H1 (cell line): ENCODE measurements at places on chromosomes 12 and 14. TPM values are rescaled to one million over a fixed set of nuclear protein-coding genes. Genes with fewer than 3 reads are reported as not detected.

DNA sequence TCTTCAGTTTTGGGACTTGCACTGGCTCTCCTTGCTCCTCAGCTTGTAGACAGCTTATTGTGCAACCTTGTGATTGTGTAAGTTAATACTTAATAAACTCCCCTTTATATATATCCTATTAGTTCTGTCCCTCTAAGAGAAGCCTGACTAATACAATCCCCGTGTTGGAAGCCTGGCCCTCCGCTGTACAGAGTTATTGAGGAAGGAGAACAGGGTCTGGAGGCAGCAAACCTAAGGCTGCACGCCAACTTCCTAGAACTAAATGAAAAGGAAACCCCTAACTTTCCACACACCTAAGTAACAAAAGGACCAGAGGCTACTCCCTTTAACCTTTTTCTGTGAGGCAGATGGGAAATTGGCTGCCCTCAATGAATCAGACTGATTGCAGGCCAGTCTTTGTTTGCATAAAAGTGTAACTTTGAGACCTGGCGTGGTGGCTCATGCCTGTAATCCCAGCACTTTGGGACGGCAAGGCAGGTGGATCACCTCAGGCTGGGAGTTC is 42.6 kb upstream of the LIMA1 start:
- no peak for DNase-seq

DNA sequence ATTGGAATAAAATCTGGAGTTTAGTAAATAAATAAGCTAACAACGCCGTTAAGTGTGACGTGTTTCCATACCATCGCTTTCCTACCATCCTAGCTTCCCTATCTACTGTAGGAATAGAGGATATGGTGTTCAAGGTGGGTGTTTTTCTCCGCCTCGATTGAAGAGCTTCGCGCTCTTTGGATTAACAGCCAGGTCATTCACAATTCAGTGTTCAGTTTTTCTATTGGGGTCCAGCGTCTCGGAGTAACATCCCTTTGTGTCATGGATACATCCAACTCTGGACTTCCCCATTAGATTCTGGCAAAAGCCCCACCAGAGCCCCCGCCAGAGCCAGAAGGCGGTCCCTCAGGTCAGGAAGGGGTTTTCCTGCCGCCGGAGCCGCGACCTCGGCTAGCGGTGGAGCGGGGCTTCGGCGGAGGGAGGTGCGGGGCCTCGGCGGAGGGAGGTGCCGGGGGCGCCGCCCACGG is 1.2 kb upstream of the SRGAP1 start:
- DNase-seq, result no peak

The ERBB3 gene
- total RNA-seq, result 49.2 and 52.4 TPM in 2 replicates

- no peak for DNase-seq
These were observed 35.3 kb downstream of the FBRSL1 start for GRCh38 chr12:132525011-132525832.

DNA sequence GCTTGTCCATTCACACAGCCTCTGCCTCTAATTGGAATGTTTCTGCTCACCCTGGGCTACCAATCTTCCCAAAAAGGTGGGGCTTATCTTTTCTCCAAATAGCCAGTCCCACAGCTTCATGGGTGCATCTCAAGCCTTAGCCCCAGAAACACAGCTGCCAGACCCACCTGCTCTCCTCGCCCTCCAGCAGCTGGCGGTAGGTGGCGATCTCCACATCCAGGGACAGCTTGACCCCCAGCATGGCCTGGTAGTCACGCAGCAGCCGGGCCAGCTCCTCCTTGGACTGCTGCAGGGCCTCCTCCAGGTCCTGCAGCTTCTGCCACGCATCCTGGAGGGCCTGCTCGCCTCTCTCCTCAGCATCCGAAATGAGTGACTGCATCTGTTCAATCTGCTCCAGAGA is 11.1 kb downstream of the KRT77 start:
- peak; percentile 70 for DNase-seq

- DNase-seq, result no peak
These were observed 81.1 kb upstream of the GTF2A1 start for GRCh38 chr14:81301813-81302212.

The LMNTD1 gene
- not detected in 2 replicates for total RNA-seq

The SLC7A7 gene
- total RNA-seq, result 5.8 and 6.3 TPM in 2 replicates

The OR4K2 gene
- total RNA-seq, result not detected in 2 replicates

DNA sequence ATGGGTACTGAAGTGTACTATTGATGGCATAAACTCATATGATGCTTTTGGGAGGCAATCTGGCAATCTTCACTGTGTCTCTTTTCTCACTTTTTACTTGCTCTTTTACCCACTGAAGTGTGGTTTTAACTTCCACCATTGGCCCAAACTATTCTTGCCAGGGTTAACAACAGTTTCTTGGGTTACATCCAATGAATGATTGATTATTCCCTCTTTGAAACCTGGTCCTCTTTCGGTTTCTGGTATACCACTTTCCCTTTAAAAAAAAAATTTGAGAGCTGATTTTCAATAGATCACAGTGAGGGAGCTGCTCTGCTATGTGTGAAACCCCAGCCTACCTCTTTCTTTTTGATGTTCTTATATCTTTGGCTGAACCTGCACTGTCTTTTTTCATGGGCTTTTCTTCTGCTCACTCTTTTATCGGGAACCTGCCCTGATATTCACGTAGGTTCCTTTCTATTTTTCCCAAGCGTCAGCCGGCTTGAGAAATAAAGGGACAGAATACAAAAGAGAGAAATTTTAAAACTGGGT is 56.1 kb upstream of the OR4E1 start:
- no peak for DNase-seq

DNA sequence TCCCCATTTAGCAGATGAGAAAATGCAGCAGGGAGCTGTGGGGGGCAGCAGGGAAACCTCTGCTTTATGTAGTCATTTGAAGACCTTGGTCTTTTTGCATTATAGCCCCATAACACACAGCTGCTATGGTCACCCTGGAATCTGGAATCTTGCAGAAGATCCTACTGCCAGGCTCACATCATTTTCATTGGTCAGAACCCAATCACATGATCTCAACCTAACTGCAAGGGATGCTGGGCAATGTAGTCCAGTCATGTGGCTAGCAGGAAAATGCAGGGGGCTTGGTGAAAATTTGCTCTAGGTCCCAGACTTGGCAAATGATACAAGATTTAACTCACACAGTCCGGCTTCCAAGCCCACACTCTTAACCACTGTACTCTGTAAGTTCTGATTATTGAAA is 1028.7 kb downstream of the AACS start:
- peak; percentile 56 for DNase-seq

GRCh38 chr12:48979602-48980388 is 1.7 kb downstream of the WNT1 start:
- no peak for DNase-seq

DNA sequence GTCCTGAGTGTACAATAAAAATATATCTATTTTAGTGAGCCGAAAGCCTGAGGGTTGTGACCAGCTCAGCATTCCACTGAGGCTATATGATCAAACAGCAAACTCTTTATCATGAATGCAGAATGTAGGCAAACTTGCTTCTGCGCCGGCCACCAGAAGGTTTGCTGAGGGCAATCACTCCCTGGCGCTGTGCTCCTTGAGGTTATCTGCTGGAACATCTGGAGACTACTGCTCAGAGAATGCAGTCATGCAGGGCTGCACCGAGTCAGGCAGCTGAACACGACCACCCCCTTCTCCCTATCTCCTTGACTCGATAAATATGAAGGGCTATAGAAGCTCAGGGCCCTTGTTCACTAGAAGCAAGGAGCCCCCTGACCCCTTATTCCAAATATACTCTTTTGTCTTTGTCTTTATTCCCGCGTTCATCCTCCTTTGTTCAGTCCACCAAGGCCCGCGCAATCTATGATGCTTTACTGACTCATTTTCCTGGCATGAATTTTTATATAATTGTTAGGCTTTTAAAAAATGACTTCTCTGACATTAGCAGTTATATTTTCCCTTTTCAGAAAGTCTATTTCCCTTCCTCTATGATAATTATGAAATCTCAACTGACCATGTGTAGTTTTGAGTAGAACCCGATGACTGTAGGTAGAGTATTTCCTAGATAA is 1089.3 kb downstream of the SLC16A7 start:
- no peak for DNase-seq

DNA sequence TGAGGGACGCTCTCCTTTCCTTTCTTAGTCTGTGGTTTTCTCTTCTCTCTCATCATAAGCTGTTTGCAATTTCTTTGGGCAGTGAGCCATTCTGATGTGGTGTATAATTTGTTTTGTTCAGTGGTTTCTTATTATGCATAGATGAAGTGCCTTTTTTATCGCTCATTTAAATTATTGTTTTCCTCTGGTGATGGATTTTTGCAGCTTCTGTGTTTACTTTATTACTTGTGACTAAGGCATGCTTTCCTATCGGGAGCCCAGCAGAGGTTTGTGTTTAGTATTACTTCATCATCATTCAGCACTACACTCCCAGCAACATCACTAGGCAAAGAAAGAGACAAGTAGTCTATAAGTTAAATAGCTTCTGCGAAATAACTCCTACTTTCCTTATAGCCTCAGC is 586.6 kb upstream of the NOVA1 start:
- no peak for DNase-seq

DNA sequence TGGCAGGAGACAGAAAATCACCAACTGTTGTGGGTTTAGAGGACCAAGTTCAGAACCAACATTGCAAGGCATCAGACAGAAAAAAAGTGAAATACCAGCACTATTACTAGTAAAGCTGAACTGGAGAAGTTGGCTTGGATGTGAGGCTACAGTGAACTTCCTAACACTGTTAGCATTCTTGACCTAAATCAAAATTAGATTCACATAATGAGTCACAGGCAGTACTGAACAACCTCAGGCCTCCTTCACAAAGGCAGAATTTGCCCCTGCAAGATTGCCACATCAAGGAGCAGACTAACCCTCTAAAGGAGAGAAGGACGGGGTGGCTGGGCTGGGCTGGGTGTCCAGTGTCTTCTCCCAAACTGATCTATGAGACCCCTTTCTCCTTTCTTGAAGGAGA is 539.7 kb downstream of the SNAPC1 start:
- DNase-seq, result no peak

GRCh38 chr12:3138941-3139511 is 61.8 kb downstream of the TSPAN9 start:
- peak; percentile 48 for DNase-seq

DNA sequence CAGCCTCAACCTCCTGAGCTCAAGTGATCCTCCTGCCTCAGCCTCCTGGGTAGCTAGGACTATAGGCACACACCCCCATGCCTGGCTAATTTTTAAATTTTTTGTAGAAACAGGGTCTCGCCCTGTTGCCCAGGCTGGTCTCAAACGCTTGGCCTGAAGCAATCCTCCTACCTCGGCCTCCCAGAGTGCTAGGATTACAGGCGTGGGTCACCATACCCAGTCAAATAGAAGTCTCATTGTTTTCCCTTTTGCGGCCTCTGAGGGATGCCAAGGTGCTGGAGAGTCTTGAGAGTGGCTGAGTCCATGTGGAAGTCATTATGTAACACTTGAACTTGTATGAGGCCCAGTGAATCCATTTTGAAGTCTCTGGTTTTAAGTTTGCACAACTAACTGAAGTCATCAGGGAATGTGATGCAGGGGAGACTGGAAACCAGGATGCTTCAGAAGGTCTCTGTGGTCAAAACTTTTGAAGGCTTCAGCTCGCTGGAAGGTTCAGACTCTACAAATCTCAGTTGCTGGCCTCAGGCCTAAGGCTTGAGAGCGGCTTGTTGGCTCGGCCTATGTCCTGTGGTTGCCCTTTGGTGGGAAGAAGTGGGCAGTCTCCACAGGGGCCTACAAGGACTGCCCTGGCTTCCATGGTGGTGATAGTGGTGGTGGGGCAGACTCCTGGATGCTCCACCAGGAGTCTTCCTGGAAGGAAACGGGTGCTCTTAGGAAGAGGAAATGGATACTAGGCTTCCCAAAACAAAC is 29.2 kb downstream of the GALNT16 start:
- peak; percentile 30 for DNase-seq

DNA sequence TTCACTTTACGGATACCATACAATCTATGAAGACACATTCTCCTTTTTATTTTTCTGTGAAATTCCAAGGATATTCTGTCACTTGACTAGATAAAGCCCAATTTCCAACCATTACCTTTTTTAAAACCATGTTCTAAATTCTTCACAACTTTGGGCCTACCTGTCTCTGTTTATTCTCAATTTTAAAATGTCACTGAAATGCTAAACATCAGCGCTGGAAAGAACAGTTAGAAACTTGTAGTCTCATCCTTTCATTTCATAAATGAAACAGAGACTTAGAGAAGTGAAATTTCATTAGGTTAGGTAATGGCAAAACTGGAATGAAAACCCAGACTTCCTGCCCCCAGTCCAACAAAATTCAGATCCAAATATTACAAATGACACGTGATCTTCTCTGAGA is 396.2 kb downstream of the CCDC91 start:
- no peak for DNase-seq

DNA sequence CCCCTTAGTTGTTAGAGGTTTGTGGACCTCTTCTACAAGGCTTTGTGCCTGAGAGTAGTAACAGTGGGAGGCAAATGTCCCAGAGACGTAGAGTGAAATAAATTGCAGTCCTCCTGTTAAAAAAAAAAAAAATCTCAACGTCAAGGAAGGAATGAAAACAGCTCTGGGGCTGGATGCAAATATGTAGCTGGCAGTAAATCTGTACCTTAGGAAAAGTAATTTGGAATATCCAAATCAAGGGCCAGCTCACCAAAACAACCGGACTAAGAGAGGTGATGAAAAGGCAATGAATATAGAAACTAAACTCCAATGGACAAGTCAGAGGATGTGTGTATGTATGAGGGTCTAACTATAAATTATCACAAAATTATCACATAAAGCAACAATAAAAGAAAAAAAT is 27.0 kb downstream of the SINHCAF start:
- DNase-seq, result no peak

GRCh38 chr14:35825968-35826217 is 245 bp upstream of the BRMS1L start:
- DNase-seq, result no peak

DNA sequence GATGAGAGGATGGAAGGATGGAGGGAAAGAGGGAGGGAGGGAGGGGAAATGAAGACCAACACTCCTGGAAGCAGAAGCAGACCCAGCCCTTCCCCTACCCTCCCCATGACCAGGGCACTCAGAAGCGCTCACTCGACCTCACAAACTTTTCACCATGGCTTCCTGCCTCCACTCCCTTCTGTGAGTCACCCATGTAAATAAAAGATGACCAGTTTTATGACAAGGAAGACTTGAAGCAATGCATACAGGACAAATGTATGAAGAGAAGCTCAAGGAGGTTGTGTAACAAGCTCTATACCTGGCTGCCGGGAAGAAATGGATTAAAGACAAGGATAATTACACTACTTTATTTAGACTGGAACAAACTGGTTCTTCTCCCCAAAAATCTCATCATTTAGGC is 63.8 kb downstream of the CDC42BPB start:
- DNase-seq, result no peak

The BCL2L2 gene
- 13.3 and 13.8 TPM in 2 replicates for total RNA-seq

- no peak for DNase-seq
These were observed 88.9 kb downstream of the TXNDC16 start for GRCh38 chr14:52463375-52463774.
